ENCODE measurements at places on chromosomes 4 and X.

DNA sequence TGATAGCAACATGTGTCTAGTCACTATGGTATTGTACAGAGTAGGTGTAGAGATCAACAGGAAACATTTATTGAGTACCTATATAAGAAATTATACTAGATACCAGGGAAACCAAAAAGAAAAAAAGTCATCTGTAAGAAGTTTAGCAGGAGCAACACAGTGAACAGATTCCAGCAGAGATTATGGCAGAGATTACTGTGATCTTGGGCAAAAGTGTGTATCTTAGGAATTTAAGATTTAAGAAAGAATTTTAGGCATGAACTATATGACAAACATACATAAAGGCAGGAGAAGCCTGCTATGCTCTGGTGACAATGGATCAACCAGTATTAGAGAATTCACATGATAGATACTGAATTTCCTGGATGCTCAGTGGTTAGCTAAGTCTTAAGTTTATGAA lies 37.9 kb downstream of the SNCA start:
- no peak for DNase-seq

- DNase-seq = no peak
These were observed 36.8 kb downstream of the GPRIN3 start for GRCh38 chr4:89270792-89271191.

DNA sequence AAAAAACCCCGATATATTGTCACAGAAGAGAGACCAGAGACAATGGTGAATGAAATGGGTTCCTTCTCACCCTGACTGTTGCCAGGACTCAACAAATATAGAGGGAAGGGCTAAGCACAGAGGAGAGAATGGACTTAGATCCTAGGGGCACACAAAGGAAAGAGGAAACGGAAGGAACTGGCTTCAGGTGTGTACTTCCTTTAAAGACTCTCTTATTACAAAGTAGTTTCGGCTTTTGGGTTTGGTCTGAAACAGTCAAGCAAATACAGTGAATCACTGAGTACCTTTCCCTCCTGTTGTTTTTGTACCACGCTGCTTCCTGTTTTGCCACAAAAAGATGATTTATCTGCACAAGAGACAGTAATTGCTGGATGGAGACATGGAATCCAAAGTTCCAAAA lies 46.1 kb upstream of the S100G start:
- DNase-seq = peak; percentile 21

DNA sequence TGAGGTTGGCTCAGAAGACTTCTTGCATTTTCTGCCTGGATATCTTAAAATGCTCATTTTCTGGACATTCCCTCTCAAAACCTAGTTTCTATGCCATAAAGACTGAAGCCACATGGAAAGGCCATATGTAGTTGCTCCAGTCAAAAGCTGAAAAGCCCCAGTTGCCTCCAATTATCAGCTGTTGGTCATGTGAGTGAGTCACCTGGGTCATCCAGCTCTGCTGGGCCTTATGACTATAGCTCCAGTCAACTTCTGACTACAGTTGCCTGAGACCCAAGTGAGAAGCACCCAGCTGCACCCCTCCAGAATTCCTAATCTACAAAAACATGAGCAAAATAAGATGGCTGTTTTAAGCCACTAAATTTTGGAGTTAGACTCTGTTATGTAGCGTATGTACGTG lies 41.9 kb downstream of the HELQ start:
- no peak for DNase-seq

GRCh38 chrX:101081231-101081630 lies 2.6 kb downstream of the TMEM35A start:
- DNase-seq = no peak

DNA sequence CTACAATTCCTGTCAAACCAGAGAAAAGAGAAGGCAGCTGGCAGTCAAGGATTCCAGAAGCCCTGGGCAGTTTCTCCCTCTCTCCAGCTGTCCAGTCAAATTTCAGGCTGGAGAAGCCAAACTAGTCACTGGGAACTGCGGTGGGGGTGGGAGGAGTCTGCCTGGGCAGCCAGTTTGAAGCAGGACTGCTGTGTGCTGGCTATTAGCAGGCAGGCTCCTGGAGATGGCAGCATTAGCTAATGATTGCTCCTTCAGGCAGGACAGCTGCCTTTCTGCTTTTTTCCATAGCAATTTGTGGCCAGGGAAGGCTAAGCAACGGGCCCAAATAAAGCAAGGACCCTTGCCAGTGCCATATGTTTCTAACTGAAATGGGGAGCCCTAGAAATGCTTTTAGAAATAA lies 44.7 kb upstream of the FGF13 start:
- DNase-seq = no peak

GRCh38 chrX:151860827-151861226 lies 51.9 kb upstream of the MAGEA4 start:
- no peak for DNase-seq

GRCh38 chr4:40789031-40789430 lies 39.3 kb downstream of the NSUN7 start:
- DNase-seq = peak; percentile 43

GRCh38 chrX:52138830-52139544 lies 45.7 kb upstream of the MAGED4 start:
- DNase-seq = no peak

DNA sequence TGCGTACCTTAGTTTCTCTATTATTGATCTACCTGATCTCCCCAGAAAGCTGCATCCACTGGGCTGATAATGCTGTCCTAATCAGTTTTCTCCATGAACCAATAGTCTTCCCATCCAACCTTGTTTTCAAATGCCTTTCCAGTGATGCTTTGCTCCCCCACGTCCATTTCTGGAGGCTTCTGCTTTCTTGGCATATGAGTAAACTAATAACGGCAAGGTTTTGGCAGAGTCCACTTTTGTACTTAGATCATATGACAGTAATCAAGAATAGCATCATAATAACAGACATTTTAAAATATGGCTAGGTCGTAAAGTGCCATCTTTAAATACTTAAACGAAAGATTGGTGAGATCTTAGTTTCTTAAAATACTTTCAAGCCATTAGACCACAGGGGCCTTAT lies 38.4 kb upstream of the FAM9B start:
- DNase-seq = no peak

DNA sequence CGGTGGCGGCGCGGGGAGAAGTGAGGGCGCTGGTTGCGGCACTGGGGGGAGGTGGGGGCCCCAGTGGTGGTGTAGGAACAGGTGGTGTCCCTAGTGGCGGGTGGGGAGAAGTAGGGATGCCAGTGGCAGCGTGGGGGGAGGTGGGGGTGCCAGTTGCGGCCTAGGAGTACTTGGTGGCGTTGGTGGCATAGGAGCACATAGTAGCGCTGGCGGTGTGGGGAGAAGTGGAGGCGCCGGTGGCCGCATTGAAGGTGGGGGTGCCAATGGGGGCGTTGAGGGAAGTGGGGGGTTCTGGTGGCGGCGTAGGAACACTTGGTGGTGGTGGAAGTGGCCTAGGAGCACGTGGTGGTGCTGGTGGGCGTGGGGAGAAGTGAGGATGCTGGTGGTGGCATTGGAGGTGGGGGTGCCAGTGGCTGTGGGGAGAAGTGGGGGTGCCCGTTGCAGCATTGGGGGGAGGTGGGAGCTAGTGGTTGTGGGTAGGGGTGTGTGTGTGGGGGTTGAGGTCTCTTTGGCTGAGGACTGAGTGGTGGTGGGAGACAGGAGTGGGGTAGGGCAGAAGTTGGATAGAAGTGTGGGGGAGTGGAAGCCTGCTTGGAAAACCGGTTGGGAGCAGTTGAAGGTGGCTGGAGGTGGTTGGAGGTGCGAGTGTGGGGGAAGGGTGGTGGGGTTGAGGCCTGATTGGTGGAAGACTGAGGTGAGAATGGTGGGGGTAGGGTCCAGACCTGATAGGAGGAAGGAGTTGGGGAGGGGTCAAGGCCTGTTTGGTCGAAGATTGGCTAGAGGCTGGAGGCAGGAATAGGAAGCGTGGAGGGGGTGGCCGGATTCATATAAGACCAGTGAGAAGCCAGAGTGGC lies 1.1 kb downstream of the GCNA start:
- no peak for DNase-seq

- DNase-seq = no peak
These were observed 43.4 kb upstream of the TRIM2 start for GRCh38 chr4:153160821-153161220.

DNA sequence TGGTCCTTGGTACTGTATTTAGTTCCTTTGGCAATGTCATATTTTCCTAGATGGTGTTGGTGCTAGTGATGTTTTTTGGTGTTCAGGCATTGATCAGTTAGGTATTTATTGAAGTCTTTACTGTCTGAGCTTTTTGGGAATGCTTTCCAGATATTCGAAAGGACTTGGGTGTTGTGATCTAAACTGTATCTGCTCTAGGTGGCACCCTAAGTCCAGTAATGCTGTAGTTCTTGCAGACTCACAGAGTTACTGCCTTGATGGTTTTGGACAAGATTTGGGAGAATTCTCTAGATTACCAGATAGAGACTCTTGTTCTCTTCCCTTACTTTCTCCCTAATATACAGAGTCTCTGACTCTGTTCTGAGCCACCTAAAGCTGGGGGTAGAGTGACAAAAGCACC lies 513.6 kb upstream of the PITX2 start:
- DNase-seq = no peak

DNA sequence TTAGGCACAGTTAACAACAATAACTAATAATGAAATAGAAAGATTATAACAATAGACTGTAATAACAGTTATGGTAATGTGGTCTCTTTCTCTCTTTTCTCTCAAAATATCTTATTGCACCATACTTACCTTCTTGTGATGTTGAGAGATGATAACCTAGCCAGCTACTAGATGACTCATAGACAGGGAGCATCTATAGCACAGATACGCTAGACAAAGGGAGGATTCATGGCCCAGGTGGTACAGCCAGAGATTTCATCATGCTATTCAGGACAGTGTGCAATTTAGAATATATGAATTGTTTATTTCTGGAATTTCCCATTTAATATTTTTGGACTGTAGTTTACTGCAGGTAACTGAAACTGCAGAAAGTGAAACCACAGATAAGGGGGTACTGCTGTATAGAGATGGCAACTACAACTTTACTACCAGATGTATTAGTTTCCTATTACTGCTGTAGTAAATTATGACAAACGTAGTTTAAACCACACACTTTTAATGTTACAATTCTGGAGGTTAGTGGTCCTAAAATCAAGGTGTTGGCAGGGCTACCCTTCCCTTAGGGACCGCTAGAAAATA lies 41.8 kb upstream of the MAGED1 start:
- no peak for DNase-seq

All from KBM-7 (cell line).